ENCODE measurements at places on chromosomes 2 and 18. TPM values are rescaled to one million over a fixed set of nuclear protein-coding genes. Genes with fewer than 3 reads are reported as not detected.

- no peak overlapping the region for H3K4me3 ChIP-seq
- H3K27me3 ChIP-seq: no peaks in the 10 kb centered on the region
- H3K36me3 ChIP-seq: no peaks in the 10 kb centered on the region
- H3K27ac ChIP-seq: no peak overlapping the region
Observed at GRCh38 chr18:64019922-64020756, 50.3 kb downstream of the SERPINB8 start.

GRCh38 chr2:101294861-101295260 lies 13.6 kb downstream of the RNF149 start:
- no peaks in the 10 kb centered on the region for H3K27me3 ChIP-seq
- no peak overlapping the region for H3K27ac ChIP-seq
- H3K36me3 ChIP-seq: peaks cover 5% of the 10 kb centered on the region
- no peak overlapping the region for H3K4me3 ChIP-seq
- no peak for DNase-seq

DNA sequence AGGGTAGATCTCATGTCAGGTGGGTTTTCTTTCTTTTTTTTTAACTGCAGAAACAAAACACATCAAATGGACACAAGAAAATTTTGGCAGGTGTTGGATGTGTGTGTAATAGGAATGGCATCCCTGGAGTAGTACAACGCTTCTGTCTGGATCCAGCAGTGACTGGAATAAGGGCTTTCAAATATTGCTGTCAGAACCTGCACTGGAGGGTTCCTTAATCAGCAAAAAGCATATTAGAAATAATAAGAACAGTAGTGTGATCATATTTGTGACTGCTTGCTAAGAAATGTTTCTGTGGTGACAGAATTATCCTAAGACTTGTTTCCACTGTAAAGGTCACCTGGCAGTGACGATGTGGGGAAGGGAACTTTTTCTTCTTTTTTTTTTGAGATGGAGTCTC lies 30.8 kb downstream of the CREG2 start:
- H3K4me3 ChIP-seq: no peak overlapping the region
- H3K36me3 ChIP-seq: no peaks in the 10 kb centered on the region
- H3K4me1 ChIP-seq: peaks cover 3% of the 10 kb centered on the region
- no peak overlapping the region for H3K27ac ChIP-seq
- no peaks in the 10 kb centered on the region for H3K27me3 ChIP-seq

NPAS2 gene
- 7.3 TPM for total RNA-seq

GRCh38 chr2:236124182-236124893 lies 43.8 kb downstream of the GBX2 start:
- peaks cover 50% of the 10 kb centered on the region for H3K36me3 ChIP-seq
- no peak for DNase-seq
- H3K4me3 ChIP-seq: no peak overlapping the region
- no peak overlapping the region for H3K27ac ChIP-seq

GRCh38 chr2:68744366-68744912 lies 9.8 kb downstream of the ARHGAP25 start:
- no peak overlapping the region for H3K4me3 ChIP-seq
- H3K4me1 ChIP-seq: no peaks in the 10 kb centered on the region
- no peak overlapping the region for H3K27ac ChIP-seq
- DNase-seq: peak; percentile 42
- H3K27me3 ChIP-seq: no peaks in the 10 kb centered on the region
- H3K36me3 ChIP-seq: no peaks in the 10 kb centered on the region

DNA sequence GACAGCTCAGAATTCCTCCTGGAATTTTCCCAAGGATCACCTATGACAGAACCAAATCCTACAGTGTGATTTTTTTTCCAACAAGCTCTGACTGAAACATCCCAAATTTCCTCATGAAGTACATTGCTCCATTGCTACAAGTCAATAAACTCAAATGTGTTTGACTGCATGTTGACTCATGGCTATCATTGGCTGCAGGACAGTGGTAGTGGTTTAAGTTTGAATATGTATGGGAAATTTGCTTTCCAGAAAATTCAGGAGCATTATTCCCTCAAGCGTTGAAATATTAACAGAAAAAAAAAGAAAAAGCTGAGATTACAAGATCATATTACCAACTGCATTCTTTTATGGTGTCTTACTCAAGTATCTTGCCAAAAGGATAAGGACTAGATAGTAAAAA lies 402.8 kb upstream of the DSEL start:
- H3K4me3 ChIP-seq: no peak overlapping the region
- H3K36me3 ChIP-seq: no peaks in the 10 kb centered on the region
- no peak overlapping the region for H3K27ac ChIP-seq
- H3K27me3 ChIP-seq: no peaks in the 10 kb centered on the region
- no peaks in the 10 kb centered on the region for H3K4me1 ChIP-seq

DNA sequence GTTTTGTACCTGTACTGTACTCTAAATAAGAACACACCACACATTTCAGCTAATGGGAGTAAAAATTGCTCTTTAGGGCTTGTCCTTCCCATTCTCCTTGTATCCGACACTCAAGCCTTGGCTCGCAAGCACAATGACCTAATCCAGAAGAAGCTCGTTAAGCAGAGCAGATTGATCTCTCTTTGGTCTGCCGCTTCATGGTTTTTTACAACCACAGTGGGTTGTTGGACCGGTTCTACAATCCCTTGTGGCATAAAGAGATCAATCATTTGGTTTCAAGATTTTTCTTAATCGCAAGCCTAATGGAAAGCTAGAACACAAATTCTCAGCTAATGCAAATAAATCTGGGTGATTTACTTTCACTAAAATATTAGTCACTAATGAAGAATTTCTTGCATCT lies 662.1 kb downstream of the LRP1B start:
- no peaks in the 10 kb centered on the region for H3K36me3 ChIP-seq
- no peak overlapping the region for H3K4me3 ChIP-seq
- H3K4me1 ChIP-seq: no peaks in the 10 kb centered on the region
- H3K27ac ChIP-seq: no peak overlapping the region
- no peak for DNase-seq
- H3K27me3 ChIP-seq: no peaks in the 10 kb centered on the region

GRCh38 chr2:55459714-55460274 lies 40.1 kb upstream of the CCDC88A start:
- no peak overlapping the region for H3K4me3 ChIP-seq
- no peaks in the 10 kb centered on the region for H3K27me3 ChIP-seq
- H3K4me1 ChIP-seq: no peaks in the 10 kb centered on the region
- no peak for DNase-seq
- no peak overlapping the region for H3K27ac ChIP-seq
- H3K36me3 ChIP-seq: no peaks in the 10 kb centered on the region

GRCh38 chr2:100991404-100991773 lies 10.7 kb upstream of the RPL31 start:
- H3K4me3 ChIP-seq: no peak overlapping the region
- no peaks in the 10 kb centered on the region for H3K4me1 ChIP-seq
- peaks cover 55% of the 10 kb centered on the region for H3K36me3 ChIP-seq
- H3K27ac ChIP-seq: no peak overlapping the region

- H3K4me1 ChIP-seq: peaks cover 3% of the 10 kb centered on the region
- no peak for DNase-seq
- H3K27me3 ChIP-seq: no peaks in the 10 kb centered on the region
- no peak overlapping the region for H3K27ac ChIP-seq
- peaks cover 5% of the 10 kb centered on the region for H3K36me3 ChIP-seq
- H3K4me3 ChIP-seq: no peak overlapping the region
Observed at GRCh38 chr2:53739032-53739431, 28.6 kb upstream of the CHAC2 start.
